GM23248 (cell line): ENCODE measurements at places on chromosomes 7 and 10. TPM values are rescaled to one million over a fixed set of nuclear protein-coding genes. Genes with fewer than 3 reads are reported as not detected.
A peak's percentile ranks its signal among the peaks of the same experiment; 100 is the strongest.

- no peak for DNase-seq
Observed at GRCh38 chr10:103433858-103434257, 18.3 kb downstream of the CALHM2 start.

- peak; percentile 93 for DNase-seq
Observed at GRCh38 chr10:126387041-126387921, 996 bp downstream of the ADAM12 start.

DNA sequence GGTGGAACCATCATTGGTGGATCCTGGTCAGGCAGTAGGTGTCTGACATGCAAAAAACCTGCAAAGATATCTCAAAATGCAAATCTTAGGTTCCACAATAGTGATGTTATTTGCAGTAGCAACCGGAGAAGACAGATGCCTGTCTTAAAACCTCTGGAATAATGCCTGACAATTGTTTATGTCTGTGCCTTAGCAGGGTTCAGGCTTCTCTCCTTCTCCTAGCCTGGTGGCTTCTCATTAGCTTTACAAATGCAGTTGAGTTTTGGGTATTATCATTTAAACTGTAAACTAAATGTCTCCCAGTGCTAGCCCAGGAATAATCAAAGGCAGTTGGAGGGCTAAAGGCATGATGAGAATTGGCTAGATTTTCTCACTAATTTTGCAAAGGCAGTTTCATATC is 146.3 kb upstream of the NRG3 start:
- no peak for DNase-seq

- DNase-seq, result no peak
Observed at GRCh38 chr10:80041162-80041561, 37.3 kb upstream of the TMEM254 start.

GRCh38 chr10:25547382-25547781 is 372.6 kb downstream of the GPR158 start:
- DNase-seq, result no peak

GRCh38 chr7:68423356-68423755 is 1174.9 kb upstream of the AUTS2 start:
- no peak for DNase-seq

- no peak for DNase-seq
Observed at GRCh38 chr10:665579-666091, 23.8 kb downstream of the DIP2C start.

The GPR146 gene
- polyA plus RNA-seq, result 4.3 and 5.1 TPM in 2 replicates

The GAD2 gene
- polyA plus RNA-seq, result not detected in 2 replicates

The RBP3 gene
- not detected in 2 replicates for polyA plus RNA-seq

The SCRN1 gene
- 57.6 and 58.8 TPM in 2 replicates for polyA plus RNA-seq
